Stimulated activated CD8-positive, alpha-beta memory T cell treated with anti-CD3 and anti-CD28 coated beads, Interleukin-4, amount 100 ng/mL, for 1 hour (primary cell): ENCODE measurements at places on chromosomes 2 and 18.

DNA sequence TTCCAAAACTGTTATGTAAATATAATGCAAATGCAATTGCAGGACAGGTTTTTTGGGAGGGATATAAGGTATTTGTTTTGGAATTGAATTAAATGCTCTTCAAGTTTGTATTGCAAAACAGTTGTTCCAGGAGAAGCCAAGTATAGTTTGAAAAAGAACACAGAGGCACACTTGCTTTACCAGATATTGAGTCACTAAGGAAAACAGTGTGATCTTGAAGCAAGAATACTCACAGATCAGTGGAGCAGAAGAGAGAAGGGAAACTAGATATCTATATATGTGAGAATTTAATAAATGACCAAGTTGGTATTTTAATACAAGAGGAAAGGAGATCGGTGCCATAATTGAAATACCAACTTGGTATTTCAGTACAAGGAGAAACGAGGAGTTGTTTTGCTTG is 178.9 kb downstream of the CAPN13 start:
- DNase-seq, result no peak

GRCh38 chr2:105380432-105381100 is 18.3 kb downstream of the FHL2 start:
- DNase-seq, result no peak

- DNase-seq, result no peak
Observed at GRCh38 chr2:191358325-191359025, 113.3 kb downstream of the MYO1B start.

DNA sequence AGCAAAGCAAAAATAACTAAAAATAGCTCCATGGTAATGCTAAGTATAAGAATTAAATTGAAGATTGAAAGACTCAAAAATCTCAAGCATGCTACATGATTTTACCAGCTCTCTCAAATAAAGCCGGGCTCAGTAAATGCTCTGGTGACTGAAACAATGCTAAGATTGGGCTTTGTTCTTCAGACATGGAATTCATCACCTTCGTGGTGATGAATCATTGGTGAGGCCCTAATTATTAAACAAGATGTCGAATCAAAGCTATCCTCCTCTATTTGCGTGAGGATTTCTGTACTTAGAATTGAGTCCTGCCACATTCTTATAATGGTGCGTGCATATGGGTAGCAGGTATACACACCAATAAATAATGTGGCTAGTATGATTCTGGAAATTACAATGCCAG is 58.8 kb upstream of the LRRTM1 start:
- DNase-seq, result no peak

- DNase-seq, result no peak
Observed at GRCh38 chr18:76620321-76621170, 125.5 kb upstream of the ZNF516 start.
